Type B pancreatic cell (in vitro differentiated cells): ENCODE measurements at places on chromosomes 1 and 21.

- no peak for DNase-seq
These were observed 72.8 kb upstream of the CD55 start for GRCh38 chr1:207248544-207249198.

- DNase-seq = no peak
These were observed 2.0 kb upstream of the COL9A2 start for GRCh38 chr1:40318970-40319621.

GRCh38 chr1:55317673-55318072 is 102.5 kb upstream of the USP24 start:
- DNase-seq = no peak

DNA sequence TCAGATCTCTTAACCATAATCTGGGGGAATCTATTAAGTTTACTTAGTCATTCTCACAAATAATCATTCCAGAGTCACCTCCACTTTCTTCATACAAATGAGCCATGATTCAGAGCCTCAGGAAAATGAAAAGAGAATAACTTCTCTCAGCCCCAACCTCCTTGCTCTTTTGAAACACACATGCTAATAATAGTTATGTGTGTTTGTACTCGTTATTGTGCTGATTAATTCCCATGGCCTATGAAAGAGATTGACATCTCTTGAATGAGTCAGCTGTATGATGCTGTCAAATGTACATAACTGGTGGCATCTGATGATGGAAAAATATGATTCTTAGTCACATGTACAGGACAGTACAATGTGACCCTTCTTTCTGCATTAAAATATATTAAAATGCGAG is 41.5 kb downstream of the DTL start:
- DNase-seq = no peak

- no peak for DNase-seq
These were observed 22.8 kb downstream of the KIAA1614 start for GRCh38 chr1:180935326-180936109.

GRCh38 chr1:84415396-84415795 is 17.1 kb downstream of the DNASE2B start:
- no peak for DNase-seq

DNA sequence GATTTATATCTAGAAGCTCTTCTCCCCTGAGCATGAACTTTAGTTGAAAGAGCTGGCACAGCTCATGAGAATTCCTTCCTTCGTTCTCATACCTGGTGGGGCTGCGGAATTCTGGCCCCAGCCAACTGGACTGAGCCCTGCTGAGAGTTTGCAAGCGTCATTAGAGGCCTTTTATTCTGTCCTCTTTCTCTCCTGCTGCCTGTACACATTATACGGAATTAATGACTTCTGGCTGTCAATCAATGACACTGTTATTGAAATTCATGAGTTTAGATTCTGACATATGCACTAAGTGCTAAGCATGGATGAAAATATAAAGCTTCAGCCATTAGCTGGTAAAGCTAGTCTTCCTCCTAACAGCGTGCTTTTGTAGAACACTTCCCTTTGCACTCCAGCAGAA is 27.5 kb downstream of the KAZN start:
- DNase-seq = no peak

DNA sequence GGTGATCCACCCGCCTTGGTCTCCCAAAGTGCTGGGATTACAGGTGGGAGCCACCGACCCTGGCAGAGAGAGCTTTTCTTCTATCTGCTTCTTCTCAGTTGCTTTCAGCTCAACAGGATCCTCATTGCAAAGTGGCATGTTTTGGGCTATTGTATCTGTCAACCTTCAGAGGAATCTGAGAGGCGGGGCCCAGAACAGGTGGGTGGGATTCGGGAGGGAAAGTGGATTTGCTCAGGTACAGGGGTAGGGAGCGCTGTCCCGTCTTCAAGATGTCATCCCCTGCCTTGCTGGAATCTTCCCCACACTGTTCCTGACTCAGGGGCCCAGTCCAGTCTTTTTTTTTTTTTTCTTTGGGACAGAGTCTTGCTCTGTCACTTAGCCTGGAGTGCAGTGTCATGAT is 26.9 kb upstream of the RCC2 start:
- DNase-seq = no peak

DNA sequence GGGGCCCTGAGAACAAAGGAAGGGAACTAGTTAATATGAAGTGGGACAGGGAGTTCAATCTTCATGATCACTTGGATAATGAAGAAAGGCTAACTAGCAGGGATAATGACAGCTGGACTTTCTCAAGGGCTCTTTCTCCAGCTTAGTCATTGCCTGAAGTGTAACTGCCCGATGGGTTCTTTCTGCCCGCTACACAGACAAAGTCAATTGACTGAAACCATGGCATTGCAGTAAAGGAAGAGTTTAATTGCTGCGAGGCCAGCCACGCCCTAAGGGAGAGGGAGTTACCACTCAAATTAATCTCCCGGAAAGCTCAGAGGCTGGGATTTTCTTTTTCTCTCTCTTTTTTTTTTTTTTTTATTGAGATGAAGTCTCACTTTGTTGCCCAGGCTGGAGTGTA is 16.6 kb upstream of the SLC2A5 start:
- DNase-seq = no peak

GRCh38 chr1:32706491-32706890 is 3.9 kb upstream of the SYNC start:
- DNase-seq = no peak

DNA sequence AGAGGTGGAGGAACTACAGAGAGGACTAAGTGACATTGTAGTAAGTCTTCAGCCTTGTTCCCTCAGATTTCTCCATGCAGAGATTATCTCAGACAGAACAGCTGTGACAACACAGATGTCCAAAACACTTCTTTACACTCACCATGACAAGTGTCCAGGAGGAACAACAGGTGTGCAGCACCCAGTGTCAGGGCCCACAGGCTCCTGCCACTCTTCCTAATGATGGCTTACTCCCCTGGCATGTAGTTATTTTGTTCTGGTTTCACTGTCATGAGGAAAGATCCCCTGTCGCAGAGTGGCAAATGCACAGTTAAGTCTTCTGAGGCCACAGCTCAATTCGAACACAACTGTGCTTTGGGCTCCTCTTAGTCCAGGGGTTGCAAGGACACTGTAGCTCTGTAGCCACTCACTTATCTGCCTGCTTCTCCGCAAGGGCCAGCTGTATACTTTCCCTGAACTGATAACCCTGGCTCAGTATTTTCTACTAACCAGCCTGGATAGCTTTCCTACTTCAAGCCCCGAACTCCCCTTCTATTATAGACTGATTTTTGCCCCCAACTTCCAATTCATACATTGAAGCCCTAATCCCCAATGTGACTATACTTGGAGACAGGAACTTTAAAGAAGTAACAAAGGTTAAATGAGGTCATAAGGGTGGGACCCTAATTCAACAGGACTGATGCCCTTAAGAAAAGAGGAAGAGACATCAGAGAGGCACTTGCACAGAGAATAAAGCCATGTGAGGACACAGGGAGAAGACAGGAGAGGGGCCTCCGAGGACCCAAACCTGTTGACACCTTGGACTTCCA is 11.1 kb downstream of the PDZK1 start:
- no peak for DNase-seq

- DNase-seq = no peak
These were observed 666 bp downstream of the PAFAH2 start for GRCh38 chr1:25996966-25997827.

GRCh38 chr1:246765521-246765920 is 41.3 kb downstream of the SCCPDH start:
- DNase-seq = no peak

- no peak for DNase-seq
These were observed 11.6 kb downstream of the KCNQ4 start for GRCh38 chr1:40794974-40795715.

DNA sequence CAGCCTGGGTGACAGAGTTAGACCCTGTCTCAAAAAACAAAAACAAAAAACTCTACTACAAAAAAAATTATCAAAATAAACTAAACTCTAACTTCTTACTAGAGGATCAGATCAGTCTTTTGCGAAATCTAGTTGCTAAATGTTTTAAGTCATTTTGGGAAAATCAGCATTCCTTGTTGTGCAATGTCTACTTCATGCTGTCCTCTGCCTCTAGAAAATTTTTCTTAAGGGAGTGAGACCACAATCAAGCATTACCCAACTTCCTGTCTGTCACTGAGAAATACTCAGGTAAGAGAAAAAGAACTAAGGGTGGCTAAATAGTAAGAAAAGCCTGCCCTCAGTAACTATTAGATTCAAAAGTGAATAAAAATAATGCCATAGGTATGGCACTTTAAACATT is 67.2 kb upstream of the FOXD3 start:
- no peak for DNase-seq

- DNase-seq = no peak
These were observed 1.8 kb downstream of the OTUD7B start for GRCh38 chr1:150008699-150009098.

- no peak for DNase-seq
These were observed 8.9 kb upstream of the C1orf216 start for GRCh38 chr1:35727434-35728040.

GRCh38 chr1:203818399-203818798 is 23.0 kb downstream of the ZBED6 start:
- no peak for DNase-seq

DNA sequence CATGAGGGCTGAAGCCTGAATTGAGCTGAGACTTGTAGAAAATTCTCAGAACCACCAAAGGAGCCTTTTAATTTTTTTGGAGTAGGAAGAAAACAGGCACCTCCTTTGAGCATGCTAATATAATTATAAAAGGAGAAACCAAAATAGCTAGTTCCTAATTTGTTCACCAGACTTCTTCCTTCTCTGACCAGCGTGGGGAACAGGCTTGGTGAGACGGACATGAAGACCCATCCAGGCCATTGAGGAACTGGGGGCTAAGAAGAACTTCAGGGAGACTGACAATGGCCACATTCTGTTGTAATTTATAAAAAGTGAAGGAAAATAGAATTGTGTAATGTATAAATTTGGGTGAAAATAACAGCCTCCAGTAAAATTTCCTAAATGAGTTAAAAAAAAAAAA is 62.6 kb downstream of the MAN1C1 start:
- no peak for DNase-seq

- DNase-seq = no peak
These were observed 21.1 kb downstream of the ARHGEF19 start for GRCh38 chr1:16191309-16191708.

- DNase-seq = no peak
These were observed 53.8 kb upstream of the APP start for GRCh38 chr21:26224366-26224765.

DNA sequence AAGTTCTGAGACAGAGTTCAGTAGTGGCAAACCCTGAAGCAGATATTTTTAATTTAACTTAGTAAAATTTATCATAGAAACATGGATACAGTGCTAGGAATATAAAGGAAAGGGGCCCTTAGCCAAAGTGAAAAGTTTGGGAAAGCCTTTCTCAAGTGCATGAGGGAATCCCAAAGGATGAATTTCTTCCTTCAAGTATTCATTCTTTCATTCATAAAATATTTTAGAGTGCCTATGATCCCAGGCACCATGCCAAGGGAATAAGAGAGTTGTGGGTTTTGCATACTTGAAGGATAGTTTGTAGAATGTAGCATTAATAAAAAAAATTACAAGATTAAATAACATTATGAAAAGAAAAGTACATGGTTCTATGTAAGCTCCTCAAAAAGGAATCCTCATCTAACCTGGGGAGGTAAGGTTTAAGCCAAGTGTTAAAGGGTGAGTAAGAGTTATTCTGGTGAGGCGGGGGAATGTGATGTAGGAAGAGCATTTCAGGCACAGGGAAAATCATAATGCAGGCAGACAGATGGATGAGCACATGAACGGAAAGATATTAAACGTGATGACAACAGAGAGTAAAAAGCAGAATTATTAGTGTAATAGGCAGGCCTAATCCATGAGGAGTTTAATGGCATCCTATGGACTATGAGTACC is 40.4 kb upstream of the NTNG1 start:
- no peak for DNase-seq

DNA sequence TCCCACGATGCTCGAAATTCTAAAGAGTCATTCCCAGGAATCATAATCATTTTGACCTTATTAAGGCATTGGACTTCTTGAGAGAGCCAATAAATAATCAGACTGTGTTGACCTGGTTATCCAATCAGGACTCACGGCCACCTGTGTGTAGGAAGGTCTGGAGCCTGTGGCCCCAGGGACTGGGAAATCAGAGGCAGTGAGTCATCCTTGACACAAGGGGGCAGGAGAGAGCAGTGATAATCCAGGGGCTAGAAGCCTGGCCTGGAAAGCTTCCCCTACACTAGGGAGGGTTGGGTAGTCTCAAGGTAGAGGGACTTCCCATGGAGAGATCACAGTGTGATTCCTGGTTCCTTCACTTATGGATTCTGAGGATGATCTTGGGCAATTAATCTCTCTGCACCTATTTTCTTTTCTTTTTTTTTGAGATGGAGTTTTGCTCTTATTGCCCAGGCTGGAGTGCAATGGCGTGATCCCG is 4.7 kb downstream of the MR1 start:
- no peak for DNase-seq

DNA sequence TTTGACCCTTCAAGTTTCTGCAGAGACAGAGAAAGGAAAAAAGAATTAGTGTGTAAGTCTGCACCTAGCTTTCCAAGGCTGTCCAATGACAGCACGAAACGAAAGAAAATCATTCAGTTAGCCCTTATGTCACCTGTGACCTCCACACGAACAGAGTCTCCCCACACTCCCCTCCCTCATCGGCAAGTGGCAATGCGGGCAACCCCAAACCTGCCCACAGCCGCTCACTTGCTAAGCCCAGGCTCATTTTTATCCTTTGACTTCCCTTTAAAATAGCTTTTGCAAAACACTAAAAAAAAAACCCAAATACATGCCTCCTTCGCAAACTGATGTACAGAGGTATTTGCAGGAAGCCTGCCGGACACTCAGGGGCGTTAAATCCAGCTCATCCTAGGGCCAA is 10.3 kb downstream of the RCC2 start:
- no peak for DNase-seq

GRCh38 chr1:235100194-235100772 is 28.4 kb downstream of the TOMM20 start:
- DNase-seq = peak; percentile 55

GRCh38 chr1:35447278-35447677 is 109.9 kb downstream of the KIAA0319L start:
- DNase-seq = no peak

DNA sequence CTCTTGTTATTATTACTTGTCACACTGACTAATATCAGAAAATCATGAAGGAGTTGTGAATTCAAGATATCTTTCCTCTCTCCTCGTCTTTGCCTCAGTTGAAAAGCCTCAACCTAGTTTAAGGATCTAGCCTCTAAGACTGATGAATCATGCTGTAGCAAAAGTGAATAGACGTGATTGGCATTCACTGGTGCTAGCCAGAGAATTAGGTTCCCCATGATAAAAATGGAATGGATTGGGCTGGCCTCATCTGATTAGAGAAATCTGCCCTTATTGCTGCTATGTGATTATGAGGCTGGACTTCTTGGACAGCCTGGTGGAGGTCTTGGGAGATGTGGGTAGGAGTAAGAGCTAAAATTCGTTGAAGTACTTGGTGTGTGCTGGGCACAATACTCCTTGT is 208.2 kb downstream of the BACH1 start:
- DNase-seq = no peak

DNA sequence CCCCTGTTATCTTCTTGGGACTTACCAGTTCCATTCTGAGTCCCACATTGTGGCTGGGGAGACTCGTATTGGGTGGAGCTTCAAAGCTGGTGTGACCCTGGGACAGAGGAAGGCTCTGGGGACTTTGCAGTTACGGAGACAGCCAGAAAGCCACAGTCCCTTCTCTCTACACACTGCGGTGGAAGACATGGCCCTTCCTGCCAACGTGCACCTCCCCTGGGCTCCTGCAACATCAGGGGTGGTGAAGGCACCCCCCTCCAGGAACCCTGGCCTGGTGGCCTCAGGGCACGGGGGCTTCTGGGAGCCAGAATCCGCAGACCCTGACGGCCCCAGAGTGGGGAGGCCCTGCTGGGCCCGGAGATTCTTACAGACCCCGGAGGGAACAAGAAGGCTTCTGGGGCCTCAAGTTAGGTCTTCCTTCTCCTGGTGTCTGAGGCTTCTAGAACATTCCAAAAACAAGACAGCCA is 113.0 kb downstream of the SIK1 start:
- no peak for DNase-seq
